Substantia nigra (tissue), 51 donors: ENCODE measurements at places on chromosomes 4 and X.

DNA sequence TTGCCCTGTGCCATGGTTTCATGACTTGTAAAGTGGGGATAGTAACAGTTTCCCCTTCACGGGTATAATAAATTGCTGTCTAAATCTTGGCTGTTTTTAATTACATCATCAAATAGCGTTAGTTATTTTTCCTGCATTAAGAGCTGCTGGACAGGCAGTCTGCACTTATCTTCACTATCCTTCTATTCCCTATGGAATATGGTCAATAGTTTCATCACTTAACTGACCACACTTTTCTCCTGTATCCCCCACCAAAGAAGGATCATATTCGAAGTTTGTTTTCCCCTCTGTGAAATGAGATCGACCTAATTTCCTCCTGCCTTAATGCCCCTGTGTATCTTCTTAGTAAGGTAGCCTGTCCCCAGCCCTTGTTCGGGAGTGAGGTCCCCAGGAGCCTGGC is 133.2 kb downstream of the SHROOM3 start:
- DNase-seq: no peak

DNA sequence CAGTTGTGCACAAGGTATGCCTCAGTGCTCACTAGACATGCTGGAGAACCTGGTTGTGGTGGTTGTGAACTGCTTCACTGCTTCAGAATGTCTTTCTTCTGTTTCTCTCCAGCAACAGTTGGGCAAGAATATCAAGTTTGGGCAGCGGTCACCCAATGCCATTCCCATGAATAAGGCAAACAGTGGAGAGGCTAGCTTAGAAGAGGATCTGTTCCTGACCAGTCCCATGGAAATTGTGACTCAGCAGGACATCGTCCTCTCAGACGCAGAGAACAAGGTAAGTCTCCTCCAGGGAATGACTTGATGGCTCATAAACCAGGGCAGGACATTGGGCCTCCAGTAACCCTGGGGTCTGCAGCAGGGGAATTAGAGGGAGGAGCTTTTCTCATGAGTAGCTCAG is 79.9 kb downstream of the AASDH start:
- DNase-seq: no peak

DNA sequence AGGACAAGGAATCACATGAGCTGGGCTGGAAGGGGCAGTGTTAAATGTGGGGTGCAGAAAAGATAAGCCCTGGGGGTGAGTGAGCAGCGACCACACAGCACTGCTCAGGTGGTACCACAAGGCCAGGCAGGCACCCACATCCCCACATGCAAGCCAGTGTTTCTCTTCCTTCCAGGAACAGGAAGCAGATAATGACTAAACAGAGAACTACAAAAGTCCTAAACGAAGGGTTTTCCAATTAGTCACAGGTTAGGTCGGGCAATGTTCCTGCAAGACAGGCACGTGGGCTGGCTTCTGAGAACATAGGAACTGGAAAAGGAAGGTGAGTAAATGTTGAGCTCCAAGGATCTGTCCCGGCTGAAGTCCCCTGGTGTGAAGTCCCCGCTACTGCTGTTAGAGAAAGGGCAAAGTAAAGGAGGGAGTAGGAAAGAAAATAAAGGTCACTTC is 19.5 kb downstream of the RELL1 start:
- DNase-seq: no peak

- DNase-seq: no peak
Observed at GRCh38 chr4:5798462-5798861, 87.5 kb downstream of the EVC start.

GRCh38 chr4:25477221-25477620 is 100.2 kb downstream of the ANAPC4 start:
- no peak for DNase-seq

- DNase-seq: no peak
Observed at GRCh38 chr4:141130947-141131605, 2.2 kb downstream of the RNF150 start.

- DNase-seq: no peak
Observed at GRCh38 chr4:4831825-4832224, 27.6 kb upstream of the MSX1 start.

- DNase-seq: no peak
Observed at GRCh38 chrX:7330556-7330955, 182.6 kb upstream of the PUDP start.

GRCh38 chr4:173243917-173244658 is 75.5 kb downstream of the GALNT7 start:
- DNase-seq: no peak

GRCh38 chr4:138448169-138448568 is 206.0 kb upstream of the SLC7A11 start:
- no peak for DNase-seq

GRCh38 chr4:824461-825062 is 1.4 kb downstream of the CPLX1 start:
- DNase-seq: no peak

GRCh38 chr4:86955888-86956451 is 21.2 kb downstream of the AFF1 start:
- DNase-seq: no peak

- DNase-seq: no peak
Observed at GRCh38 chrX:33252306-33252825, 41.0 kb upstream of the DMD start.

GRCh38 chr4:26594371-26594770 is 10.5 kb downstream of the TBC1D19 start:
- DNase-seq: no peak

DNA sequence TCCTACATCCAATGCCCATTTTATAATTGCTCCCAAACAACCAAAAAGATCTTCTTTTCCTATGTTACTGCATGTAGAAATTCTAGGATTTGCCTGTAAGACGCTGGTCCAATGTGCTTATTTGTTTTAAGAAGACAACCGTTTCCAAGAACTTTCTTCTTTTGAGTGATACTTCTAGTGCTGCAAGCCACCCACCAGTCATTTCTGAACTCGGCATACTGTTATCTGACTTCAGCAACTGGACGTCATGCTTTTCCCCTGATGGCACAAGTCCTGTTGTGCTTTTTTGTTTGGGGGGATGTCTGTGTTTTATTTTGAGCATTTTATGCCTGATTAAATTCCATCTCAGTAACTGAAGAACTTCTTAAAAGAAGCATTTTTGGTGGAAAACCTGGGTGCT is 16.0 kb upstream of the RAP1GDS1 start:
- DNase-seq: no peak

- DNase-seq: no peak
Observed at GRCh38 chr4:47668256-47668655, 169.6 kb downstream of the CORIN start.

GRCh38 chr4:154574311-154574710 is 11.5 kb downstream of the FGB start:
- DNase-seq: no peak

DNA sequence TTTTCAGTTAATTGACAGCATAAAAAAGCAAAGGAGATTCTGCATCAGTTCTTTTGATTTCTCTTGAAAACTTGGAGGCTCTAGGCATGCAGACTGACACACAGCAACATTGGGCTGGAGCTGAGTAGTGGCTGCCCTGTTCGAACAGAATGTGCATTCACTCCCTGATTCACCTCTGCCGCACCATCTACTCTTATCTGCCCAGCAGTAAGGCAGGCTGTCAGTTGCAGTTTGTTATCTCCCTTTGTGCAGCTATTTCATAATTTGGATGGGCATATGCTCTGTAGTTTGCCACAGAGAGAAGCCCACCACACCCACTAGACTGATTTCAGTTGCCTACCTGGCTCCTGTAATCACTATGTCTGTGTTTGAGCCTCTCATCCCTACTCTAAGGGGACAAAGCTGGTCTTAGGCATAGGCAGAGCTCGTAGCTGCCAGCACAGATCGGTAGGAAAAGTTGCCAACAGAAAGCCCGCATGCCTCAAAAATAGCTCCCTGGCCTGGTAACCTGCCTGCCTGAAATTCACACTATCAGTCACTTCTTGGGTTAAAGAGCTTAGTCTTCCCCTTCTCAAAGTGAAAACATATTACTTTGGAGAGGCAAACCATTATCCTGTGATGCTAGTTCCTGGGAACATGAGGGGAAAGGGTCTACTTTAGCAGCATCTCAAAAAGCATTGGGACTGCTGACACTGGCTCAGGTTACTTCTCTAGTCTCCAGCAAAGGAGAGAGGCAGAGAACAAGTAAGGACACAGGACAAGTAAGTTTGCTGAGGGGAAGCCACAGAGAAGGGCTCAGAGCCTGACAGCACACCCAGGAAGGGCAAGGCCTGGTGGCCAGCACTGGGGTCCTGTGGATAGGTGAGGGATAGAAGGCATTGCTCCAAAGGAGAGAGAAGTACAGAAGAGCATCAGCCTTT is 75.9 kb upstream of the TMEM164 start:
- no peak for DNase-seq

- DNase-seq: no peak
Observed at GRCh38 chr4:110164251-110164650, 34.2 kb downstream of the ELOVL6 start.

DNA sequence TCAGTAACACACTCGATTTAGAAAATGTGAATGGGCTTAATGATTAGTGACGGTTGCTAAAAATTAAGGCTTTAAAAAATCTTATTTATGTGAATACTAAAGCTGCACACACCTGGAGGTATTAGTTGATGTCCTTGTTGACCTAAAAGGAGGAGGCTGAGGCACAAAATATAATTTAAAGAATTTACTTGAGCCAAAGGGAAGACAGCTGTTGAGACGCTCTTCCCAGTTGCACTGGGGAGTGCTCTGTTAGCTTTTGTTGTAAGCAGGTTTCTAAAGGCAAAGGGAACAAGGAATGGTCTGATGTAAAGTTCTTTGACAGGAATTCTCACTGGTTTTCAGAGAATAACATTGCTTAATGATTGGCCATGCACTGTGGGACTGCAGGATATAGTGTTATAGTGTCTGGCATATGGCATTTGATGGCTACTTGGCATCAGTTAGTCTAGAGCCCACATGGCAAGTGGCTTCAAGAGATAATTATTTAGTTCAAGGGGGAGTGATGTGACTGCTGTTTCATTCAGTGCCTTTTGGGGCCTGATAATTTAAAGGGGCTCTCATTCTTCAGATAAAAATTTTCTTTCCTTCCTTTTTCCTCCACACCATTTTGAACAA is 30.8 kb upstream of the PGM2 start:
- no peak for DNase-seq

DNA sequence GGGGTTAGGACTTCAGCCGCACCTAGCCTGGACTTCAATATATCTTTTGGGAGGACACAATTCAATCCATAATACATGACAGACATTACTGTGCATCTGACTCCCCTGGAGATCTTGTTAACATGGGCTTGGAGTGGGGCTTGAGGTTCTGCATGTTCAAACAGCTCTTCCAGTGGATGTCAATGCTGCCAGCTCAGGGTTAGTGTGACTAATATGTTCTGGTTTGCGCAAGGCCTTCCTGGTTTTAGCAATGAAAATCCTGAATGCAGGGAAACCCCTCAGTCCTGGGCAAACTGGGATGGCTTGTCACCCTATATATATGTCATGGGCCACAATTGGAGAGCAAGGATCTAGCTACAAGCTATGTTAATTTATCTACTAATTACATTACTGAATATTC is 2.7 kb upstream of the TSPAN7 start:
- DNase-seq: no peak

- DNase-seq: no peak
Observed at GRCh38 chr4:159736411-159736810, 633.5 kb downstream of the RAPGEF2 start.

DNA sequence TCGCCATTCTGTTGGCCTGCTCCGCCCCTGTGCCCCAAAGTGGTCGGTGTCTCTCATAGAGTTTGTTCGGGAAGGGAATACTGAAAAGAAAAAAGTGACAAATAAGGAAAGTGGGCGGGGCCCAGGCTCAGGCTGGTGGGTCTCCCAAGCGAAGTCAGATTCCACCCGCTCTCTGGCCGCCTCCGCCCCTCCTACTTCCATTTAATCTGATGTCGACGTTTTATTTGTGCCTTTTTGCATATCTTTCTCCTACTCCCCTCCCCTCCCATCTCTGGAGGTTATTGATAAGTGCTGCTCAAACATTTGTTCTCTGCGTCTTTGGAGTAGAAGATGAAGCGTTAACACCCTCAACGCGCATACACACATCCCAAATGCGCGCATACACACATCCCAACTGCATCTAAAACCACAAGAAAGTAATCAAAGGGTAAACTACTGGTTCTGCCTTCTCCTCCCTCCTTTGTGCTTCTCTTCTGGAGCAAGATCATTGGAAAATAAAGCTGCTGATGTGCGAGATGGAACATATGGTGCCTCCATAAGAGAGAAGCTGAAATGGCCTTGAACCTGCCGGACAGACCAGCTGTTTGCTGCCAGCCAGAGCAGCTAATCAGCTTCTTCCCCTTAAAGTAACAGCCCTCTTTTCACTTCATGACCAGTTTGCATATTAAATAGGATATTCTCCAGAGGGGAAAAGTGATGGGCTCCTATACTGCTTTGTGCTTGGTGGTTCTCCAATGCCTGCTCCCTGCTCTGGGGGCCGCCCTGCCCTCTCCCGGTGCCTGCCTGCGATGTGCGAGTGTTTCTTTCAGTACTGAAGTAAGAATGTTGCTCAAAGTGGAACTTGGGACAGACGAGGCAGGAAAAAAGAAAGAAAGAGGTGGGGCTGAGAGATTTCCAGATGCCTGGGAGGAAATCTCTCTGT is 3.1 kb downstream of the MAMLD1 start:
- DNase-seq: no peak

GRCh38 chrX:85379174-85379907 is at the start of gene POF1B:
Gene POF1B (minus strand): TSS chrX:85379665. CDS start chrX:85379454, 211 bp downstream.
- no peak for DNase-seq

GRCh38 chrX:155215443-155216178 is 649 bp upstream of the VBP1 start:
- DNase-seq: no peak

GRCh38 chr4:152045449-152045806 is 284.6 kb upstream of the GATB start:
- no peak for DNase-seq

GRCh38 chrX:106950381-106950780 is 30.2 kb downstream of the CLDN2 start:
- DNase-seq: no peak
